Transverse colon (tissue), 4 donors: ENCODE measurements at places on chromosomes 3 and 15. TPM values are rescaled to one million over a fixed set of nuclear protein-coding genes. Genes with fewer than 3 reads are reported as not detected.

Gene ZNF770
- 19.2 TPM for total RNA-seq

DNA sequence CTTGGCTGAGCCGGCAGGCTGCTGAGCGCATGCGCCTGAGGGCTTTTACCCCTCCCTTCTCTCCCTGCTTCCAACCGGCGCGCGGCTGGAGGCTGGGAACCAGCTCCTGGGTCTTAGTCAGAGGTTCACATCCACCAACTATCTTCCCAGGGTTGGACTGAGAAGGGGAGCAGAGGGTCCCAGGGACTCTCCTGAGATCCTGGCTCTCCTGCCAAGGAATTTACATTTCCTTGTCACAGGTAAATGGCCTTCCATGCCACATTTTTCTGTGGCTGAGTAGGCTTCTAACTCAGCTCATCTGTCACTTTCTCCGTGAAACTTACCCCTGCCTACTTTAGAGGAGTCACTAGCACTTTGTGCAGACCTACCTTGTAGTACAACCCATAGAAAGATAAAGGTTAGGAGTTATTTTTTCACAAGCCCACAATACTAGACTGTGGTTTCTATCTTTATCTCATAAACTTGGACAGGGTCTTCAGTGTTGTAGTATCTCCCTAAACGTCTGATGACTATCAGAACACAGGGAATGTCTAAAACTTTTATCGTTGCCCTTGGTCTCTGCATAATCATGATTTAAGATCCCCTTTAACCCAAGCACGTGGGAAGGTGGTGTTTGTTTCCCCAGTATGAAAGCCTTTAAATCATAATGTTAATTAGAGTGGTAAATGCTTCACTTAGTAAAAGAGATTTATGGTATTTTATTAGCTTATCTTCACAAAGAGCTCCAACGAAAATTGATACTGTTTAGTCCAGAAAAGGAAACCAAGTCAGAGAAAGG, 638 bp upstream of the TBC1D5 start:
- DNase-seq, result no peak

- DNase-seq, result no peak
Measured at GRCh38 chr15:89829616-89830440, 15.2 kb upstream of the ANPEP start.

DNA sequence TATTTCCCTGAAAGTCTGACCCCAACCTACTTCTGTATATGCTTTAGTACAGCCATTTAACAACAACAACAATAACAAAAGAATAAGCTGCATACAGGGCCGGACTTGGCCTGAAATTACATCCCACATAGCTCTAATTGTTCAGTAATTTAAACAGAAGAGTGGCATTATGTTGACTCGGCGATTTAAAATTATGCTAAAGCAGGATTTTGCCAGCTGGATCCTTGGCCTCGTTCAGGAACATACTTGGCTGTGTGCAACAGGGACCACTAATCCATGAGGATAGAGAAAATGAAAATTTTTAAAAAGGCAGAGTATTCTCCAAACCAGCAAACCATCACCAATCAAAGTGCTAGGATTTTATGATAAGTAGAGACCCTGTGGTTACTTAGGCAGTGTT, 433.1 kb upstream of the RBMS3 start:
- DNase-seq, result no peak

- no peak for DNase-seq
Measured at GRCh38 chr3:119681279-119681678, 4.1 kb upstream of the COX17 start.

DNA sequence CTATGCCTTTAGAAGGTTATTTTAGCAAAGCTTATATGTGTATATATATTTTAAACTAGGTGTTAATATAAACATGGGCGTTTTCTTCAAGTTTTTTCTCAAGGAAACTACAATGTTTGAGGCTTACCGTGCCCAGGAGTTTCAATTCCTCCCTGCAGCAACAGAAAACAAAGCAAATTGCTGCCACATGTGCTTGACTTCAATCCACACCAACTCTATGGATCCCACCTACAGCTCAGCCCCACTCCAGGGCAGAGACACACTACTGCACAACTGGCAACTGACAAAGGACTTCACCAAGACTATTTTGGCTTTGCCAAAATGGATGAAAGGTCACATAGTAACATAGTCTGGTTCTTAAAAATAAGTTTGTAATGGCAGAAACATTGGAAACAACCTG, 346.6 kb downstream of the ERC2 start:
- DNase-seq, result no peak

Gene SLC51B
- total RNA-seq, result 150 TPM

GRCh38 chr3:149003653-149004305, 12.4 kb downstream of the GYG1 start:
- no peak for DNase-seq

DNA sequence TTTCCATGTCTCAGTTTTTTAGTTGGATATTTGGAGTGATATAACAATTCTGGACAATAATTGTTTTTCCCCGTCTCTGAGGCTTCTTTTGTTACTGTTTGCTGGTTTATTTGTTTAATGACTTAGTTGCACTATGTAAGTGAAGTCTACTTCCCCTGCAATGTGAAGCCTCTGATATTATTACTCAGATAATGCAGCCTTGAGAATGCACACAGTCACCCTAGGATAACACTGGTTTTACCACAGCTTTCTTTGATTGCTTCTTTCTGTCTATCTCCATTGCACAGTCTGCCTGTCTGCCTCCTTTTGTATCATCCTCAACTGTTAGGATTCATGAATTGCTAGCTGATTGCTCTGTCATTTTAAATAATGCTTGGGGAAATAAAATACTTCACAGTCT, 208.7 kb upstream of the ROBO1 start:
- DNase-seq, result no peak

DNA sequence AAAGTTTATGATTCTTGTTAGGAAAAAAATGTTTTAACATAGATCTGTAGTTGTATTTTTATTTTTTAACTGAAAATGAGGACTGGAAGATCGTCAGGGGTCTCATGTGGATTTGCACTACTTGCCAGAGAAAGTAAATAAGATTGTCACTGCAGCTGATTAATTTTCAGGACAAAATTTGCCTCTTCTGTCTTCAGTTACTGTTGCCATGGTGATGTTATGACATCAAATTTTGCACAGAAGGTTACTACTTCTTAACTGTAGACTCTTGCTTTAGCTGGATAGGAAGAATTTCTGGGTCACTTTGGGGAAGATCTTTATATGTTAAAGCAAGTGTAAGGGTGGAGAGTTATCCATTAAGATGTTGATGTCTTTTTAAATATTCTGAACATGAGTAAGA, 82.2 kb upstream of the WDR72 start:
- DNase-seq, result no peak

- DNase-seq, result no peak
Measured at GRCh38 chr3:13824521-13825310, 55.2 kb downstream of the WNT7A start.

DNA sequence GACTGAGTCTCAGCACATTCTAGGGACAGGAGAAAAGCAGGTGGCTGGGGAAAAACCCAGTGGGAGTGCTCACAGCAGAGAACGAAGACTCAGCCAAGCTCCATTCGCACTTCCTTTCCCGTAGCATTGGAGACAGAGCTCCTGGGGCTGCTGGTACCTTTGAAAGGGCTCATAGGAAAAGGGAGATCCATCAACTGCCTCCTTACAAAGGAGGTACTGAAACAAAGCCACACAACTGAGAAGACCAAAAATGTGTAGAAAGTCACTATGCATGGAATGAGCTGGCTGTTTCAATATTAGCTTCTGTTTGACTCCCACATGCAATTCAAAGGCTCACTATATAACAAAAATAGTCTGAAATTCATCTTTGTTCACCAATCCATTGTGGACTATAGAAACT, 16.9 kb downstream of the STIMATE start:
- no peak for DNase-seq

DNA sequence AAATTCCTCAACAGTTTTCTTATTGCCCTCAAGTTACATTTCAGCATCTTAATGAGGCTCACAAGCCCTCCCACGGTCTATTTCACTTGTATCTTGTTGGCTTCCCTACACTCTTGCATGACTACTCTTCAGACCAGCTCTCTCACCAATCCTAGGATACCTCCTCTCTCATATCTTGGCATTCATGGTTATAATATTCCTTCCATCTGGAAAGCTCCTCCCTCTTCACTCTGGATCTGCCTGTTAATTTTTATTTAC, 8.5 kb upstream of the CCDC80 start:
- no peak for DNase-seq

Gene SEMA3F
- total RNA-seq, result 30.6 TPM

GRCh38 chr3:6522191-6522590, 338.7 kb upstream of the GRM7 start:
- no peak for DNase-seq

Gene SLC2A2
- total RNA-seq, result not detected

DNA sequence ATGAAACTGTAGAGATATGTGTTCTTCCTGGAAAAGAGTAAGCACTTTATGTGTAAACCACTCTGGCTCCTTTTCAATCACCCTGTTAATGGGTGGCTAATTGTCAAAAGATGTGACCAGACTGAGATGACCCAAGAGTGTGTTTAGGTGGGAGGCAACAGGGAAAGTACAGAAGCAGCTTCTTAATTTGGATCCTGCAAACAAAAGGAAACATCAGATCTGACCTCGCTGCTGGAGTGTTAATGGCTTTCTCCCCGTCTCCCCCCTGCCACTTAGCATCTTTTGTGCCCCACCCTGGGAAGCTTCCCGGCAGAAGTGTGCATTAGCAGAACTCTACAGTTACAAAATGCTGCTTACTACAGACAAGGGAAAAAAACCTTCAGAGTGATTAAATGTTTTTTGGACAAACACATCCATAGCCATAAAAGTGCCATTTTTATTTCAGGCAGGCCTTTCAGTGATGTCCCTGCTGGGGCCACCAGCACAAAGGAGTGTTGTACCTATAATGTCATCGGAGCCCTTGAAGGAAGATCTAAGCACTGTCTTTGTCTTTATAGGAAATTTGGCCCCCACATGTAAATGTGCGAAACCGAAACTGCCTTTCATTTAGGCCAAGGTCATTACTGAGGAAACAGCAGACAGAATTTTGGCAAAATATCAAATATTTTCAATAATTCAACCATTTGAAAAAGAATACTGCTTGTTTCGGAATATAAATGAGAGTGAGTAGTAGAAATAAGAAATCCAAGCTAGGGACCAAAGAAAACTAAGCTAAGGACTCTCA, 311.0 kb downstream of the WDR72 start:
- DNase-seq, result no peak

Gene CYP11A1
- not detected for total RNA-seq

Gene TMEM158
- 0.82 TPM for total RNA-seq

- DNase-seq, result no peak
Measured at GRCh38 chr3:148100476-148100875, 597.2 kb upstream of the AGTR1 start.

Gene RTP1
- total RNA-seq, result not detected

- peak; percentile 54 for DNase-seq
Measured at GRCh38 chr3:193788189-193788991, 195.4 kb downstream of the OPA1 start.

Gene SEMA7A
- 5.6 TPM for total RNA-seq

Gene SPINT1
- 285 TPM for total RNA-seq

DNA sequence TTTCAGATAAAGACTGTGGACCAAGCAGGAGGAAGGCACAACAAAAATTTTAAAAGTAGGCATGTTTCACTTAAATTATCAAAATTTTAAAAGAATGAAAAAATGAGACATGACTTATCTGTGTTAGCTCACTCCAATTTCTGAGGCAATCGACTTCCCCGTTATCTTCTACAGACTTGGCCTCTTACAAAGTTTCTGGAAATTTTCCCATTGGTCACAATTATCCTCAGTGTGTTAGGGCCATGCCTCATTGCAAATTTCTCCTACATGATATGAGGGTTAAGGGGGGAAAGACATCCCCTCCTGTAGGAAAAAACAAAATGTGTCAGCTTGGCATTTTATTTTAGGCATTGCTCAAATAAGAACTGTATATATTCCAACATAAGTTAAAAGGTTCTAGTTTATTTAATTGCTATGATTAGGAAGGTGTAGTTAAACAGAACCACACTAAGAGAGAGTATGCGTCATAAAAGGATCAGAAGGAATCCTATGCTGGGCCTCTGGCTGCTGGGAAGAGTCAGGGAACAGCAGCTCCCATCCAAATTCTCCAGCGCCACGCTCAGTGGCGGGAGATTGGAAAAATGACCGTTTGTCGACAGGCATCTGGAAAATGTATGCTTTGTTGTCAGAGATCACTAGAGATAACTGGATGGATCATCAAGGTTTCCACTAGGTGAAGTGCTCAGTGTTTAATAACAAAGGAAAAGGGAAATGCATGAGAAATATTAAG, 463.6 kb upstream of the NR2F2 start:
- DNase-seq, result no peak

Gene GPR149
- total RNA-seq, result not detected

DNA sequence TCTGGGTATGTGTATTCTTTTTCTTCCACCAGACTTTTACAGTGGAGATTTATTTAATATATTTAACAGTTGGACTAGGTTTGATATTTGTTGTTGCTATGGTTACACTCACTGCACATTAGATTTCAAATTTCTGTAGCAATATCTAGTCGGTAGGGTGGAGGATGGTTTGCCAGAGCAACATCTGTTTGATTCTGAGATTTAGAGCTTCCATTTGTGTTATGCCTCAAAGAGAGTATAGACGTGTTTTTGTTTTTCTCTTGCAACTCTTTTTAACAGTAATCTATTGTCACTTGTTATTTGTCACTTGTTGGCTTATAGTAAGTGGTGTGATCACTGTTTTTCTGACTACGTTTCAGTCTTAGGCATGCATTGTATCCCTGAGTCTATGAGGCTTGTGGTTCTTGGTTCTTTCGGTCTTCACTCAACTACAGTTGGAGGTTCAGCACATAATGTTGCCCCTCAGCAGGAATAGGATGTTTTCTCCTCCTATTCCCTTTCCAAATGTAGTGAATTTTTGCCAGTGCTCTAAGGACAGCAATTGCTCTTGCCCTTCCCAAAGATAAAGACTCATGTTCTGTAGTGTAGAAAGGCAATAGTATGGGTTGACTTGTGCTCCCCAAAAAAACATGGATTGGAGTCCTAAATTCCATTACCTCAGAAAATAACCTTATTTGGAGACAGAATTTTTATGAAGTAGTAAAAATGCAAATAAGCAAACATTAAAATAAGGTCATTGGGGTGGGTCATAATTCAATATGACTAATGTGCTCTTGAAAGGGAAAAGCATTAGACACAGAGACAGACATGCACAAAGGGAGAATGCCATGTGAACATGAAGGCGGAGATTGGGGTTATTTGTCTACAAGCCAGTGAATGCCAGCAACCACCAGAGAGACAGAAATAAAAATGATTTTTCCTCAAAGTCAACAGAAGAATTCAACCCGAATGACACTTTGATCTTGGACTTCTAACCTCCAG, 692.1 kb downstream of the DIPK2A start:
- no peak for DNase-seq

Gene RBP2
- total RNA-seq, result not detected

Gene ULK4
- total RNA-seq, result 4.1 TPM

GRCh38 chr15:99976000-99976399, 242.8 kb upstream of the LYSMD4 start:
- DNase-seq, result no peak

GRCh38 chr15:92907896-92908712, 8.0 kb downstream of the CHD2 start:
- DNase-seq, result no peak

Gene NPAP1
- total RNA-seq, result not detected

GRCh38 chr3:144763878-144764454, 792.3 kb downstream of the DIPK2A start:
- no peak for DNase-seq

- DNase-seq, result no peak
Measured at GRCh38 chr3:190695994-190696393, 166.5 kb downstream of the GMNC start.

- no peak for DNase-seq
Measured at GRCh38 chr3:158381262-158381868, 189.6 kb upstream of the MLF1 start.
